ENCODE measurements at places on chromosomes 13 and 19. TPM values are rescaled to one million over a fixed set of nuclear protein-coding genes. Genes with fewer than 3 reads are reported as not detected.
A peak's percentile ranks its signal among the peaks of the same experiment; 100 is the strongest.

- no peak overlapping the region for H3K4me3 ChIP-seq
- peaks cover 6% of the 10 kb centered on the region for H3K4me1 ChIP-seq
- no peaks in the 10 kb centered on the region for H3K36me3 ChIP-seq
- peaks cover 6% of the 10 kb centered on the region for H3K27me3 ChIP-seq
- peak; percentile 37 for DNase-seq
These were observed 103.9 kb upstream of the CACNA1A start for GRCh38 chr19:13610039-13610691.

- peaks cover 57% of the 10 kb centered on the region for H3K27me3 ChIP-seq
- peaks cover 3% of the 10 kb centered on the region for H3K4me1 ChIP-seq
- no peak for DNase-seq
- no peaks in the 10 kb centered on the region for H3K36me3 ChIP-seq
- no peak overlapping the region for H3K4me3 ChIP-seq
These were observed 2.3 kb upstream of the DOCK6 start for GRCh38 chr19:11264452-11265176.

Gene ZMYM5
- total RNA-seq = 10.1 TPM

Gene PLIN4
- total RNA-seq = not detected

DNA sequence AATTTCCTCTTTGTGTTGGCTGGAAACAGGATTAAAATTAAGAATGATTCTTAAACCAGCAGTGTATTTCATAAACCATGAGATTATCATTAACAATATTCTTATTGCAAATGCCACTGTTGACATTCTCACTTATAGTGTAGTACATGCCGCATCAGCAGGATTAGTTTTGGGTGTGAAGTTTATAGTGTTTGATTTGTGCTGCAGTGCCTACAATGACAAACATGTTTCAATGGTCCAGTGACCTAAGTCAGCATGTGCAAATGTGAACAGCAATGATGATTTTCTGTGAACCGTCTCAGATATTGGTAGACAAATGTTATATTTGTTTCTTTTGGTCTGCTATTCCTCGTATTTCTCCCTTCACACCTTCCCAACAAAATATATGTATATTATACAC is 49.8 kb upstream of the TDRD3 start:
- H3K27me3 ChIP-seq = peaks cover 26% of the 10 kb centered on the region

DNA sequence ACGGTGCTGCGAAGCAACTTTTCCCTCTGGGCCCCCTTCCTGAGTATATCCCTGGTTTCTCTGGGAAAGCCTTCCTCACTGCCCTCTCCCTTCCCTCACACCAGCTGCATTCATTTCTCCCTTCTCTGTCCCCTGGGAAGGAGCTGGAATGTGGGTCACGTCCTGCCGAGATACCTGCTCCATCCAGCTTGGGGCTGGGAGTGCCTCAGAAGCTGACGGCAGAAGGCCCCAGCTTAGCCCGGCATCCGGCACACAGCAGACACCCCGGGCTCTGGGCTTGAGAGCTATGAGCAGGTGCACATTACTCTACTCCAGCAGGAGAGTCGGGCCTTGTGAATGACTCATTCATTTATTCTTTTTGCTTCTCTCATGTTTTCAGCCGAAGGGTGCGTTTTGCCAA is 170.6 kb downstream of the TEX29 start:
- DNase-seq = no peak
- H3K4me1 ChIP-seq = no peaks in the 10 kb centered on the region
- no peak overlapping the region for H3K4me3 ChIP-seq
- H3K36me3 ChIP-seq = no peaks in the 10 kb centered on the region

Gene RDH8
- total RNA-seq = not detected

Gene PDX1
- not detected for total RNA-seq

DNA sequence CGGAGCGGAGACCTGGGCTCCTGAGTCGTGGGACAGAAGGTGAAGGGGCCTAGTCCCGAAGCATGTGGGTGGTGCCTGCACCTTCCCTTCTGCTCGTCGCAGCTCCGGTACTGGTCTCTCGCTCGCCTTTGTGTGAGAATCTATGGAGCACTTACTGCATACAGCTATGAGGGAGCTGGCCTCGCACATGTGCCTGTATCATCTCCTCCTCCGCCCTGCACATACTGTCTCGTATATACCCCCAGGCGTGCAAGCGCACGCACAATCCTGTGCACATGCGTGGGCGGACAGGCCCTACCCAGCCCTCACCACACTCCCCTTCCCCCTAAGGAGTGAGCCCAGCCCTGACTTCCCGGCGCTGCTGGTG is 8.7 kb downstream of the PIK3R2 start:
- H3K4me3 ChIP-seq = peak overlapping the region; percentile 32
- no peaks in the 10 kb centered on the region for H3K27me3 ChIP-seq
- H3K4me1 ChIP-seq = peaks cover 5% of the 10 kb centered on the region
- DNase-seq = no peak
- H3K36me3 ChIP-seq = peaks cover 19% of the 10 kb centered on the region
- H3K27ac ChIP-seq = no peak overlapping the region

- peaks cover 21% of the 10 kb centered on the region for H3K36me3 ChIP-seq
- no peaks in the 10 kb centered on the region for H3K4me1 ChIP-seq
- no peak within 1 kb of the TSS for H3K27ac ChIP-seq
- H3K4me3 ChIP-seq = no peak within 1 kb of the TSS
These were observed at the start of gene TEKTIP1 for GRCh38 chr19:3538965-3539755. TSS of gene TEKTIP1 (plus strand) at chr19:3539174. CDS start at chr19:3539178, 4 bp downstream.

Gene CABP5
- total RNA-seq = not detected

DNA sequence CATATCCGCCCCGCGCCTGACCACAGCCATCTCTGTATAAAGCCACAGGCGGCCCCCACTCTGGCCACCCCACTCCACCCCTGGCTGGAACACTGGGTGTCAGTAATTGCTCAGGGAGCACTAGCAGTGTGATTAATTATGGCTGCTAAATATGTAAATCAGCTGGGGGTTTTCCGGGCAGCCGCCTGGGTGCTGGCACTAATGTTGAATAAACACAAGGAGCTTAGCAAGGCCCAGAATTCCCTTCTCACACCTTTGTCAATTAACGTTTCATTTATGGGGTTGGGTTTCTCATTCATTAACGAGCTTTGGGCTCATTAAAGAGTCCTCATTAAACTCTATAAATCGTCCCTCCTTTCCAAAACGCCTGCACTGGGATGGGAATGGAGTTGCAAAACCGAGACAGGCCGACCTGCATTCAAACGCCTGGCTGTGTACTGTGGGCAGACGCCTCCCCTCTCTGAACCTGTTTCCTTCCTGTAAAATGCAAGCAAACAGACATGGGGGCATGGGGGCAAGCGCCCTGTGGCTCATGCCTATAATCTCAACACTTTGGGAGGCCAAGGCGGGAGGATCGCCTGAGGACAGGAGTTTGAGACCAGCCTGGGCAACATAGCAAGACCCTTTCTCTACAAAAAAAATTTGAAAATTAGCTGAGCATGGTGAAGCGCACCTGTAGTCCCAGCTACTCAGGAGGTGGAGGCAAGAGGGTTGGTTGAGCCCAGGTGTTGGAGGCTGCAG is 17.7 kb upstream of the OLFM2 start:
- H3K36me3 ChIP-seq = no peaks in the 10 kb centered on the region
- no peak for DNase-seq
- no peak overlapping the region for H3K4me3 ChIP-seq
- H3K27ac ChIP-seq = no peak overlapping the region

DNA sequence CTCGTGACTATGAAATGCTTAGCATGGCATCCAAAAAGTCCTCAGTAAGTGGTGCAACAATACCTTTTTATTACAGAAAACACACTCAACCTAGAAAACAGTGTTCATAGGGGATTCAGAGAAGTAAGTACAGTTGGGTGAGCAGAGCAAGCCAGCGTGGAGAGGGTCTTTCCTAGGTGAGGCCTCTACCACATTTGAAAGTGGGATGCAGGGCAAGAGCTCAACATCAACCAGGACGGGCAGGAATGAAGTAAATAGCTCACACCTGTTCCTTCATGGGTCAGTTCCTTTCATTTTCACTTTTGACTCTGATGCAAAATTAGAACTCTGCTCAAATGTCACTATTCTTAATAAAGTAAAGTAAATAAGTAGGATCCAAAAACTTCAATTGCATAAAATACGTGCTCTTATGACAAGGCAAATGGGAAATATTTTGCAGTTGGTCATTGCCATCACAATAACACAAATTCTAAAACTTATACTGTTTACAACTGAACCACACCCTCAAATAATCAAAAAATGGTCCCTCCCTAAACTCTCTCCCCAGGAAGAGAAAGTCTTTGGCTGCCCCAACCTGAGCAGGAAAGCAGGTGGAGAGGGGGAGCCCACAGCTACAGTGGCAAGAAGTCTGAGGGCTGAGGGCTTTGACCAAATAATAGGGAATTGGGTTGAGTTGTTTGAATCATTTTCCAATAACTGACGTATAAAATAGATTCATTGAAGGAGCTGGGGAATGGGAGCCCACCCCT is 20.2 kb downstream of the CHAMP1 start:
- DNase-seq = no peak
- H3K36me3 ChIP-seq = peaks cover 2% of the 10 kb centered on the region
- peaks cover 5% of the 10 kb centered on the region for H3K4me1 ChIP-seq
- H3K27ac ChIP-seq = no peak overlapping the region
- no peaks in the 10 kb centered on the region for H3K27me3 ChIP-seq

GRCh38 chr13:41162151-41162550 is 29.5 kb upstream of the KBTBD6 start:
- no peaks in the 10 kb centered on the region for H3K36me3 ChIP-seq
- no peak overlapping the region for H3K27ac ChIP-seq
- DNase-seq = no peak
- H3K4me3 ChIP-seq = no peak overlapping the region

- no peaks in the 10 kb centered on the region for H3K27me3 ChIP-seq
- peak; percentile 89 for DNase-seq
- H3K36me3 ChIP-seq = peaks cover 22% of the 10 kb centered on the region
- H3K4me1 ChIP-seq = peaks cover 37% of the 10 kb centered on the region
- H3K4me3 ChIP-seq = peak within 1 kb of the TSS; percentile 80
- peak within 1 kb of the TSS; percentile 91 for H3K27ac ChIP-seq
These were observed at the start of gene ICAM1 for GRCh38 chr19:10270616-10271394. TSS of gene ICAM1 (plus strand) at chr19:10271120. CDS start at chr19:10271160, 40 bp downstream.

GRCh38 chr13:41282129-41282571 is 18.8 kb upstream of the MTRF1 start:
- DNase-seq = no peak
- no peak overlapping the region for H3K4me3 ChIP-seq
- H3K27me3 ChIP-seq = no peaks in the 10 kb centered on the region
- H3K36me3 ChIP-seq = peaks cover 2% of the 10 kb centered on the region
- peaks cover 24% of the 10 kb centered on the region for H3K4me1 ChIP-seq

DNA sequence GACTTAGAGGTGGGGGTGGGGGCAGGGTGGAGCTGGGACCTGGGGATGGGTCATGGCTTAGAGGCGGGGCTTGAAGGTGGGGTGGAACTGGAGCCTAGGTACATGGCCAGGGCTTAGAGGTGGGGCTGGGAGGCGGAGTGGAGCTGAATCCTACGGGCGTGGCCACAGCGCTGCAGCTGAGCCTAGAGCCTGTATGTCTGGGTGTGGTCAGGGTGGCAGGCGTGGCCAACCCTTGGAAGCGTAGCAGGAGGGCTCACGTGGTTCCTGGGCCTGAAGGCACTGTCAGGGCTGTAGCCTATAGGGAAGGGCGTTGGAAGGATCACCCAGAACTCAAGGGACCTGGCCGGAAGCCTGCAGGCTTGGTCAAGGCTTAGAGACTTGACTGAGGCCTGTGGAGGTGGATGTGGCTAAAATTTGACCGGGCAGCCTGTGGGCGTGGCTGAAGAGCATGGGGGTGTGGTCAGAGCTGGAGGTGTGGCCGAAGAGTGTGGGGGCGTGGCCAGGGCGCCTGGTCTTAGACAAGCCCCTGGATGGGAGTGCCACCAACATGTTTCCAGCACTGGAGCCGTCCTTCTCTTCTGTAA is 24.3 kb downstream of the COLGALT1 start:
- no peak overlapping the region for H3K4me3 ChIP-seq
- H3K27ac ChIP-seq = no peak overlapping the region
- no peaks in the 10 kb centered on the region for H3K4me1 ChIP-seq

GRCh38 chr13:98486412-98486811 is 90.5 kb downstream of the STK24 start:
- no peaks in the 10 kb centered on the region for H3K27me3 ChIP-seq
- no peak overlapping the region for H3K4me3 ChIP-seq
- H3K36me3 ChIP-seq = peaks cover 19% of the 10 kb centered on the region
- DNase-seq = no peak
- peaks cover 95% of the 10 kb centered on the region for H3K4me1 ChIP-seq

- peaks cover 20% of the 10 kb centered on the region for H3K36me3 ChIP-seq
- no peak overlapping the region for H3K27ac ChIP-seq
- H3K27me3 ChIP-seq = peaks cover 16% of the 10 kb centered on the region
- H3K4me3 ChIP-seq = no peak overlapping the region
- peaks cover 4% of the 10 kb centered on the region for H3K4me1 ChIP-seq
- no peak for DNase-seq
These were observed 3.6 kb upstream of the HAMP start for GRCh38 chr19:35278578-35279284.

Gene PSPN
- 1.8 TPM for total RNA-seq

Gene PRODH2
- not detected for total RNA-seq

- no peak for DNase-seq
- H3K4me1 ChIP-seq = peaks cover 46% of the 10 kb centered on the region
- H3K27me3 ChIP-seq = peaks cover 42% of the 10 kb centered on the region
- peak overlapping the region; percentile 53 for H3K4me3 ChIP-seq
- no peaks in the 10 kb centered on the region for H3K36me3 ChIP-seq
These were observed 10.3 kb downstream of the PDE4A start for GRCh38 chr19:10430505-10431253.

DNA sequence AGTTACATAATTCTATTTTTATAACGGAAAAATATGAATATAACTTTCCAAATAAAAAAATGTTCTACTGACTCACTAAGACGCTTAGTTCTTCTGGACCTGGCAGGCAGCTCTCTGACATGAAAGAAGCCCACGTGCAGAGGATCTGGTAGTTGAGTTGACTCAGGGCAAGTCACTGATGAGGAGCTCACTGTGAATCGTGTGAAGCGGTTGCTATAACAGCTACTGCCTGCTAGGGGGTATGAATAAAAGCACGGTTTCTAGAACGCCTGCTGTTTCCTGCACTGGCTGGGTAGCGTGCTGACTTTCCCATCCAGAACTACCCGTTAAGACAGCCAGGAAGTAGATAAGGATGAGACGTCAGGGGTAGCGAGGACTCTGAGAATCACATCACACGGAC is 54.7 kb upstream of the WASF3 start:
- peak; percentile 74 for DNase-seq
- H3K36me3 ChIP-seq = no peaks in the 10 kb centered on the region
- no peaks in the 10 kb centered on the region for H3K27me3 ChIP-seq
- H3K27ac ChIP-seq = no peak overlapping the region

DNA sequence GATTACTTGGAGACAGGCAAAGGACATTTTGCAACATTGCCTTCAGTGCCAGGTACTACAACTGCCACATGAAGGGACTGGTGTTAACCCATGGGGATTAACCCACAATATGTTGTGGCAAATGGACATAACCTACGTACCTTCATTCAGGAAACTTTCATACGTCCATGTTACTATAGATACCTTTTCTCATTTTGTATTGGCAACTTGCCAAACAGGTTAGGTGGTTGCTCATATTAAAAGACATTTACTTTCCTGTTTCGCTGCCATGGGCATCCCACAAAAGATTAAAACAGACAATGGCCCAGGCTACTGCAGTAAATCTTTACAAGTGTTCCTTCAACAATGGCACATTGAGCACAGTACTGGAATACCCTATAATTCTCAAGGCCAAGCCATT is 925.3 kb downstream of the SLITRK6 start:
- no peak for DNase-seq
- H3K4me1 ChIP-seq = no peaks in the 10 kb centered on the region
- no peak overlapping the region for H3K27ac ChIP-seq
- H3K27me3 ChIP-seq = no peaks in the 10 kb centered on the region
- no peaks in the 10 kb centered on the region for H3K36me3 ChIP-seq

- H3K36me3 ChIP-seq = no peaks in the 10 kb centered on the region
- no peaks in the 10 kb centered on the region for H3K4me1 ChIP-seq
- H3K27ac ChIP-seq = no peak overlapping the region
- H3K27me3 ChIP-seq = no peaks in the 10 kb centered on the region
- no peak for DNase-seq
- no peak overlapping the region for H3K4me3 ChIP-seq
These were observed 1163.9 kb downstream of the DIAPH3 start for GRCh38 chr13:58999851-59000250.

Gene CYP2A7
- total RNA-seq = not detected
